ENCODE measurements at places on chromosomes 5 and 9. TPM values are rescaled to one million over a fixed set of nuclear protein-coding genes. Genes with fewer than 3 reads are reported as not detected.

DNA sequence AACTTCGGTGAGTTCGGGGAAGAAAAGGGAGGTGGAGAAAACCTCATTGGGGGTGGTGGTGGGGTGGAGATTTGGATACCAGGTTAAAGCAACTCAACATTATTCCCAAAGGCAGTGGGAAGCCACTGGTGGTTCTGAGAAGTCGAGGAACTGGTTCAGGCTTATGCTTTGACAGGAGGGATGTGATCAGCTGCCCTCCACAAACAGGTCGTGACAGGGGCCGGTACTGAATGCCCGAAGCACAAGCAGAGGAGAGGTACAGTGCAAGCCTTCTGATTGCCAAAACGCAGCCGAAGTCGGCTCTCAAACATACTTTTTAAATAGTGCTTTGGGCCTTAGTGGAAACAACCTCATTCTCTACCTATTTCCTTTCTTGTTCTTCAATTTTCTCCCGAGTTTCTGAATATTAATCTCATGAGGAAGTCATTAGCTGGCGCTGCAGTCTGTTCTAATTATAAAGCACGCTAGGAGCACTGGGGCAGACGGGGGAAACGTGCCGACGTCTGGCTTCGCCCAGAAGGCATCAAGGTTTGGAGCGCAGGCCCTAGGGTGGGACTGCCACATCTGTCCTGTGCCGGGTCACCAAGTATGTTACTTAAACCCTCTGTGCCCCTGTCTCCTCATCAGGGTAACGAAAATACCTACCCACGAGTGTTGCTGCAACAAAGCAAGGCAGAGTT is 27.3 kb downstream of the SHB start:
- no peak overlapping the region for H3K27ac ChIP-seq
- no peak for DNase-seq
- H3K27me3 ChIP-seq, result no peaks in the 10 kb centered on the region

DNA sequence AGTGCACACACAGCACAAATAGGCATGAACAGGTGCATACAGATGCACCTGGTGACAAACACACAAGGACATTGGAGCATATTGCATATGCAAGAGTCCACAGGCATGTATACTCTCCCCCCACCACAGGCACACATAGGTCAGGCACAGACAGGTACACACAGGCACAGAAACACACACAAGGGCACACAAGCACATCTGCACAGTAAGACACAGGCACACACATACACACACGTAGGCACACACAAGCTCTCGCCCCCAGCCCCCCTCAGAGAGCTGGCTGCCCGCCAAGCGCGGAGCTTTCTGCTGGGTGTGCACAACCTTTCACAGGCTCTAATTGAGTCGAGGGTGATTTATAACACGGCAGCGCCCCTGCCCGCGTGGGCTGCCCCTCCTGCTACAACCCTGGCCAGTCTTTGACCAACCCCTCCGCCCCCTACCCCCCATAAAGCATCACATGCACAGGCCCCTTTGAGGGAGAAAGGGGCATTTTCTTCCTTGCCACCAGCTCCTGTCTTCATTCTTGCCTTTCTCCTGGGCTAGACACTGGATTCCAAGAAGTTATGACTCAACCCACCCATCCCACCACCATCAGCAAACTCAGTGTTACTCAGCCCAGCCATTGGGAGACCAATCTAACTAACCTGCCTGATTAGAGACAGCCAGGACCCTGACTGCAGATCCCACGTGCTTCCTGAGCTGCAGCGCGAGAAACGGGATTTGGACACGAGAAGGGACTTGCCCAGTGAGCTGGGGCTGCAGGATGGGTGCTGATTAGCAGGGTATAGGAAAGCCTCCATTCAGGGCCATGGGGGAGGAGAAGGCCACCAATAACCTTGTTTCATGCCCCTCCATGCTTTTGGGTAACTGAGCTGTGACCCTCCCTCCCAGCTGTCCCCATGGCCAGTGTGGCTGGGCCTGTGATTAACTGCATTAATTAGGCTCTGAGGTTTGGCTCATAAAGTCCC is 42.8 kb upstream of the PSD2 start:
- H3K36me3 ChIP-seq, result no peaks in the 10 kb centered on the region
- H3K4me1 ChIP-seq, result peaks cover 15% of the 10 kb centered on the region
- DNase-seq, result no peak
- no peak overlapping the region for H3K27ac ChIP-seq
- peaks cover 16% of the 10 kb centered on the region for H3K27me3 ChIP-seq

DNA sequence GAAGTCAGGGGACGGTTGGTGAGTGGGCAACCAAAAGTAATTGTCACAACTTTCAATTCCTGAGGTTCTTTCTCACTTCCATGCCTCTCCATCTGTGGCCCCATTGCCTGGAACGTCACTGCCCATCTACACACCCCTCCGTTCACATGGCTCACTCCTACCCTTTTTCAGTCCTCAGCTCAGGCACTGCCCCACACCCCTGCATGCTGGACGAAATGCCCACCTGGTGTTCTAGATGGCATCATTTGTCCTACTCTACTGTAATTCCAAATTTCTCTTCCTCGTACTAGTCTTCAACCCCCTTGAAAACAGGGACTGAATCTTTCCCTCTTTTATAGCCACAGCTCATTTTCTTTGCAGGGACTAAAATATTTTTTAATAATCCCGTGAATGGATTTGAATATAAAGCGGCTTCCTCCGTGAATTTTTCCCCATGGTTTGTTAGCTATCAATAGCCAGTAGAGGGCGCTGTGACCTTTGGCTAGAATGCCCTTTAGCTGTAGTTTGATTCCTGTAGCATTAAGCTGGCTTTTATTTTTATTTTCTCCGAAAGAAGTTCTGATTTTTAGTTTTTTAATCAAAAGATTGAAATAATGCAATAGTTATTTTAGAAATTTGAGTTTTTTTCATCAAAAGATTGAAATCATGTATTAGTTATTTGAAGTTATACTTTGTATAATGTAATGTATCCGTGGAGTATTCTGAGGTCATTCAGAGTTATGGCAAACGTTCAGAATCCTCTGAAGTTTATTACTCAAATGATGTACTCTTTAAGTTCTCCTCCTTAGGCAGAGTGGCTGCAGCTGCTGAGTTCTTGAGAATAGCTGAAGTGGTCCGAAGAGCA is 232.1 kb downstream of the SH3GL2 start:
- H3K4me1 ChIP-seq, result no peaks in the 10 kb centered on the region
- H3K4me3 ChIP-seq, result no peak overlapping the region
- H3K27me3 ChIP-seq, result no peaks in the 10 kb centered on the region
- H3K36me3 ChIP-seq, result no peaks in the 10 kb centered on the region

DNA sequence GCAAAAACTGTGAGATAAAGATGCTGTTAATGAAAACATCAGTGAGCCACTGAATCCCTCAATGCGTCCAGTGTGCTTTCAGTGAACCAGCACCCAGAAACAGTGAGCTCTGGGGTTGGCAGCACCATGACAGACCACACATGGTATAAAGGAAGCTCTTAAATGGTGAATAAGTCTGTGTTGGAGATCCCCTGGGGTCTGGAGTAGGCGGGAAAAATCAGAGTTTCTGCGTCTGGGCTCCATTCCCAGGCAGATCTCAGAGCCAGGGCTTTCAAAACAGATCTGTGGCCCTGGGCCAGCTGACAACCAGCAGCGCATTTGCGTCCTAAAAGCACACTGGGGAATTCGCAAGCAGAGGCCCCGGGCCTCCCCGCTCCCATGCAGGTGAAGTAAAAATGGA is 233.5 kb downstream of the FRMD3 start:
- no peaks in the 10 kb centered on the region for H3K36me3 ChIP-seq
- no peak for DNase-seq
- H3K27me3 ChIP-seq, result no peaks in the 10 kb centered on the region
- H3K4me3 ChIP-seq, result no peak overlapping the region

- no peaks in the 10 kb centered on the region for H3K36me3 ChIP-seq
- H3K27me3 ChIP-seq, result no peaks in the 10 kb centered on the region
- no peaks in the 10 kb centered on the region for H3K4me1 ChIP-seq
- H3K27ac ChIP-seq, result no peak overlapping the region
- no peak for DNase-seq
- no peak overlapping the region for H3K4me3 ChIP-seq
Observed at GRCh38 chr9:4226331-4227250, 73.3 kb downstream of the GLIS3 start.

DNA sequence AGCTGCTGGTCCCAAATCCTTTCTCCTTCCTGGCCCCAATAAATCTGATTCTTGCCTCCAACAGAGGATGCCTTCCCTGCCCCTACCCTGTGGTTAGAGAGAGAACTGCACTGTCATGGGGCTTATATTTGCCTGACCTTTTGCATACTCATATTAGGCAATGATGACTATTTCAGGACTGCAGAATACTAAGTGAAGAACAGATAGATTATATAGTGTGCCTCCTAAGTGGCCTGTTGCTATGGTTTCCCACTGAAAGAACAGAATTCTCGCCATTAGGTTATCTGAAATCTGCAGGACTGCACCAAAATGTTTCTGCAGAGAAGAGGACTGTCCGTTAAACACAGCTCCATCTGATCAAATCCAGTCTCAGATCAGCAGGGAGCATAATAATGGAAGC is 87.3 kb upstream of the CCNG1 start:
- H3K4me3 ChIP-seq, result no peak overlapping the region
- no peak overlapping the region for H3K27ac ChIP-seq
- no peaks in the 10 kb centered on the region for H3K36me3 ChIP-seq
- no peaks in the 10 kb centered on the region for H3K4me1 ChIP-seq
- H3K27me3 ChIP-seq, result no peaks in the 10 kb centered on the region
- DNase-seq, result no peak

GRCh38 chr9:107491081-107492053 is 1.8 kb upstream of the KLF4 start:
- H3K27ac ChIP-seq, result peak overlapping the region; percentile 96
- H3K36me3 ChIP-seq, result no peaks in the 10 kb centered on the region
- H3K4me1 ChIP-seq, result peaks cover 25% of the 10 kb centered on the region
- peak overlapping the region; percentile 71 for H3K4me3 ChIP-seq

GRCh38 chr5:3995954-3996619 is 400.5 kb downstream of the IRX1 start:
- H3K27ac ChIP-seq, result no peak overlapping the region
- no peaks in the 10 kb centered on the region for H3K27me3 ChIP-seq
- no peaks in the 10 kb centered on the region for H3K36me3 ChIP-seq
- no peaks in the 10 kb centered on the region for H3K4me1 ChIP-seq
- DNase-seq, result no peak

GRCh38 chr9:133098871-133099270 is 22.2 kb downstream of the RALGDS start:
- H3K27ac ChIP-seq, result no peak overlapping the region
- peaks cover 12% of the 10 kb centered on the region for H3K36me3 ChIP-seq
- no peak overlapping the region for H3K4me3 ChIP-seq
- H3K27me3 ChIP-seq, result no peaks in the 10 kb centered on the region

- H3K36me3 ChIP-seq, result no peaks in the 10 kb centered on the region
- H3K4me3 ChIP-seq, result no peak overlapping the region
- H3K4me1 ChIP-seq, result no peaks in the 10 kb centered on the region
Observed at GRCh38 chr5:15021266-15022046, 149.9 kb upstream of the ANKH start.

GRCh38 chr9:127741831-127742434 is 6.8 kb upstream of the TOR2A start:
- H3K27ac ChIP-seq, result peak overlapping the region; percentile 88
- peaks cover 23% of the 10 kb centered on the region for H3K4me1 ChIP-seq
- no peaks in the 10 kb centered on the region for H3K36me3 ChIP-seq
- DNase-seq, result no peak
- H3K4me3 ChIP-seq, result peak overlapping the region; percentile 27

DNA sequence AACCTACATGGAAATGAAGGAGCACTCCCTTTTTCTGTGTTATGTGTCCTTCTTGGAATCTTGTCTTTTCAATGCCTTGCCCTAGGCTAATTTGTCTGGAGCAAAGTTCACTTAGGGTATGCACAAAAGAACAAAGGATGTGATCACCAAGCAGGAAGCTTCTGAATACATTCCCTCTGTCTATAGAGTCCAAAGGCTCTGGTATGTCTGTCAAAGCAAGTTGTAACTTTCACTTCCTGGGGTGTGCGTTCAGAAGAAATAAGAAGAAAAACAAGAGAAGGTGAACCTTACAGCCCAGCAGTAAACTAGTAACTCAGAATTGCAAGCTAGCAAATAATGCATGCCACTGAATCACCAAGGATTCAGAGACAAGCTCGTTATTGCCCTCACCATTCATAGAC is 31.7 kb upstream of the CDH6 start:
- H3K36me3 ChIP-seq, result no peaks in the 10 kb centered on the region
- no peaks in the 10 kb centered on the region for H3K4me1 ChIP-seq
- no peak overlapping the region for H3K4me3 ChIP-seq

DNA sequence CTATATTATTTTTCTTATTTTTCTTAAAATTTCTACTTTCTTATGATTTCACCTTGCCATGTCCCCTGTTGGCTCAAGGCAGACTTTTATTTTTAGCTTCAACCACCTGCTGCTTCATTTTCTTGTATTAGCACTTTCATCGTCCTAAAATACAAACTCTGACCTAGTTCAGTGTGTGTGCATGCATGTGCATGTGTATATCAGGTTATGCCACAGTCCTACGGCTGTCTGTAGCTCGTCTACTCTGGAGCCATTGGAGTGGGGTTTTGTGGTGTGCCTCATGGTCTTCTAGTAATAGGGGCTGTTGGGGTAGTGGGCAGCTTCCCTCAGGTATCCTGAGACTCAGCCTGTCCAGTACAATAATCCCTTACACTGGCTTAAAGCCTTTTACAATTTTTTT is 13.4 kb upstream of the SPINK1 start:
- no peak overlapping the region for H3K27ac ChIP-seq
- H3K36me3 ChIP-seq, result no peaks in the 10 kb centered on the region
- H3K4me3 ChIP-seq, result no peak overlapping the region
- no peak for DNase-seq
- no peaks in the 10 kb centered on the region for H3K27me3 ChIP-seq

- peak; percentile 67 for DNase-seq
- H3K4me3 ChIP-seq, result no peak overlapping the region
- H3K27me3 ChIP-seq, result no peaks in the 10 kb centered on the region
- no peak overlapping the region for H3K27ac ChIP-seq
- H3K4me1 ChIP-seq, result peaks cover 10% of the 10 kb centered on the region
Observed at GRCh38 chr9:90046317-90046861, 441.6 kb downstream of the GADD45G start.

GRCh38 chr5:76617675-76618074 is 5.5 kb downstream of the F2RL2 start:
- DNase-seq, result no peak
- H3K27ac ChIP-seq, result no peak overlapping the region
- no peaks in the 10 kb centered on the region for H3K36me3 ChIP-seq
- H3K27me3 ChIP-seq, result no peaks in the 10 kb centered on the region
- no peak overlapping the region for H3K4me3 ChIP-seq
- no peaks in the 10 kb centered on the region for H3K4me1 ChIP-seq

GRCh38 chr9:101477214-101477613 is 41.6 kb upstream of the ALDOB start:
- H3K4me3 ChIP-seq, result no peak overlapping the region
- no peak for DNase-seq
- no peak overlapping the region for H3K27ac ChIP-seq

Gene PCDHA9
- total RNA-seq, result 0.25 TPM

Gene CDH6
- total RNA-seq, result 5.2 TPM

Gene TAF11L10
- total RNA-seq, result not detected

Gene GPR151
- not detected for total RNA-seq

Gene NREP
- total RNA-seq, result 6.1 TPM

Gene ANKRD18A
- total RNA-seq, result 1.5 TPM

Gene HTR4
- 2.9 TPM for total RNA-seq

Gene CAPSL
- not detected for total RNA-seq

Gene TAF1L
- not detected for total RNA-seq

All from vagina (tissue), 2 donors.